ENCODE measurements at places on chromosomes 12 and 14. TPM values are rescaled to one million over a fixed set of nuclear protein-coding genes. Genes with fewer than 3 reads are reported as not detected.

DNA sequence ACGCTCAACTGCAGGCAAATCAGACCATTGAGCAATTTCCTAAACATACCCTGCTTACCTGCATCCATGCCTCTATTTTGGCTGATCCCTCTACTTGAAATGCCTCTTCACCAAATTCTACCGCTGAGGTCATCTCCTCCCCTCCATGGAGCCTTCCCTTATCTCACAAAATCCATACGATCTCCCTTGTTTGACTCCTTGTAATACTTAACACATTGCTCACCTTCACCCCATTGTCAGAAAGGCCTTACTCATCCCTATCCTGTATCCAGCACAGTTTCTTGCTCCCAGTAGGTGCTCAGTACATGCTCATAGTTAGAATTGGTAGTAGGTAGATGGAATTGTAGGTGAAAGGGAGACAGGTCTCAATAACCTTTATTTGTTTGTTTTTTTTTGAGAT lies 5.4 kb downstream of the DDN start:
- DNase-seq: no peak

TAS2R31 gene
- total RNA-seq: 0.57 TPM

RAD51B gene
- total RNA-seq: 1.5 TPM

GRCh38 chr14:69535230-69535848 lies 39.3 kb downstream of the CCDC177 start:
- no peak for DNase-seq

GRCh38 chr12:22412581-22412980 lies 78.1 kb upstream of the ST8SIA1 start:
- DNase-seq: no peak

GRCh38 chr12:96502949-96503532 lies 13.7 kb downstream of the CFAP54 start:
- no peak for DNase-seq

TRIP11 gene
- 24.7 TPM for total RNA-seq

DNA sequence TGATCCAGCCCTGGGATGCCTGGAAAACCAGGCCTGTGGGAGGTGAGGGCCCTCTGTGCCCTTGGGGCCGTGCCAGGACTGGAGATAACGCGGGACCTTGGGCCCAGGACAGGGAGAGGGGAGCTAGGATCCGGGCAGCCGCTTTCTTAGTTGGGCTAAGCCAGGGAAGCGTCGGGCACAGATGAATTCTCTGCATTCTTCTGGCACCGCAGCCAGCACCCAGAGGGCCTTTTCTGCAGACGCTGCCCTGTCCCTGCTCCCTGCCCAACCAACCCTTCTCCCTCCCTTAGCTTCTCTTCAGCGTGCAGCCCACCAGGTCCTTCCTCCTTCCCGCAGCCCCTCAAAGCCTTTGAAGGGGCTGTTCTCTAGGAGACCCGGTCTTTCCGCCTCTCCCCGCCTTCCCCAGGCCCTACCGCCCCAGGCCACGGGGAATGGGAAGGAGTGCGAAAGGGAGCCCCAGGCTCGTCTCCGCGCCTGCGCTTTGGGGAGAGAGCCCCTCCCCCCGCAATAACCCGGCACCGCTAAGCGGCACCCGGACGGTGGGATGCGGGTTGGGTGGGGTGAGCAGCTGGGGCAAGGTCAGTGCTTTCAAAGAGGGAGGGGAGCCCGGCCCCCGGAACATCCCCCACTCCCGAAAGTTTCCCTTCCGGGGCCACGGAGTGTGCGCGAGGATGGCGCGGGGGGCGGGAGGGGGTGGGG lies 663 bp downstream of the NCKAP5L start:
- DNase-seq: peak; percentile 87

- DNase-seq: no peak
Measured at GRCh38 chr12:49462083-49462744, 76.6 kb upstream of the KCNH3 start.

NDUFB1 gene
- 463 TPM for total RNA-seq

MANSC4 gene
- not detected for total RNA-seq

- DNase-seq: no peak
Measured at GRCh38 chr12:115423546-115423987, 739.6 kb upstream of the TBX3 start.

KLRK1 gene
- total RNA-seq: 0.48 TPM

EXOC3L4 gene
- total RNA-seq: not detected

DNA sequence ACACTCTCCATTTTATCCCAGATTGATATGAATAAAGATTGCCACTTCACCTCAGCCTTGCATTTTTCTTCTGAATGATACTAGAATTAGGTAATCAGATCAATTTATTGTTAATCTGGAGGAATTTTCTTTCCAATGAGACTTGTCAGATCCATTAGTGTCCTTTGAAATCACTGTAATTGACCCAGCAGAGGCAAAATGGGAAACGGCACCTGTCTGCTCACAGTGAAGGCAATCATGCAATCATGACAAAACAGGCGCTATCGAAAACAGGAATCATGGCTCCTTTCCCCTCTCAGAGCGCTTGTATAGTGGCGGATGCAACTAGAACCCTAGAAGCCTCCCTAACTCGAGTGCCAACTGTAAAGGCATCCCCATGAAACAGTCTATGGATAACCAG lies 417.6 kb downstream of the GALC start:
- no peak for DNase-seq

DNA sequence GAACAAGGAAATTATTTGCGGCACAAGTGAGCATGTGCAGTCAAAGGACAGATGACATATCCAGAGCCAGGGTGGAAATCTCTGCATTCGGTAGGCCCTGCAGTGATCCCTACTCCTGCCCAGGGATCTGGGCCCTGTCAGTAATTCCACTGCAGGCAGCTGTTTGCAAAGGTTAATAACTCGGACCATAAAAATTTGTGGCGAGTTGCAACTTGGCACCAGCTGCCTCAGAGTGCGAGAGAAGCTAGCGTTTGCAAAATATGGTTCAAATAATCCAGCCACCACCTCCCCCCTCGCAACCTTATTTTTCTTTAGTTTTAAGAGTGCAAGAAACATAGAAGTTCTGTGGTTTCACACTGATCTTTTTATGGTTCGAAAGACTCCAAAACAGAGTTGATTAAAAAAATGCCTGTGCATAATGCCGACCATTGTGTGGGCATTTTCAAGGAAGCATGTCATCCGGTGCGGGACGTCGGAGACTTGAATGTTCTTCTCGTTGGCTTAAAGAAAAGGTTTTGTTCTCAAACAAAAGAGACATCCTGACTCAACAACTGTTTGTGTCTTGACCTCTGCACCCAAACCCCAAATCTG lies 224.5 kb downstream of the BCL11B start:
- no peak for DNase-seq

GRCh38 chr14:45177076-45177475 lies 41.3 kb downstream of the FANCM start:
- no peak for DNase-seq

GPATCH2L gene
- 21.8 TPM for total RNA-seq

DNA sequence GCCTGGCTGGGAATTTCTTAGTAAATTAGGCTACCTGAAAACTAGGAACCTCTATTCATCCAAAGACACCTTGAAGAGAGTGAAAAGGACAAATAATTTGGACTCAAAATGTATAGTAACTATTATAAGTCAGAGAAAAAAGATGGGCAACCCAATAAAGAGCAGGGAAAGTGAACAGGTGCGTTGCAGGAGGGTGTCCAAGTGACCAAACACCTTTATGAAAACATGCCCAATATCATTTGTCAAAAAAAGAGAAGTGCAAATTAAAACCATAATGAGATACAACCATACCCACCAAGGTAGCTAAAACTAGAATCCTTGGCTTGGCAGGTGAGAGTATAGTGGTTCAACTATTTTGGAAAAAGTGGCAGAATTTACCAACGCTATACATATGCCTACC lies 24.9 kb upstream of the PLD4 start:
- DNase-seq: no peak

TAS2R9 gene
- total RNA-seq: not detected

- DNase-seq: peak; percentile 12
Measured at GRCh38 chr14:105883066-105884005, 357.0 kb downstream of the TMEM121 start.

DNA sequence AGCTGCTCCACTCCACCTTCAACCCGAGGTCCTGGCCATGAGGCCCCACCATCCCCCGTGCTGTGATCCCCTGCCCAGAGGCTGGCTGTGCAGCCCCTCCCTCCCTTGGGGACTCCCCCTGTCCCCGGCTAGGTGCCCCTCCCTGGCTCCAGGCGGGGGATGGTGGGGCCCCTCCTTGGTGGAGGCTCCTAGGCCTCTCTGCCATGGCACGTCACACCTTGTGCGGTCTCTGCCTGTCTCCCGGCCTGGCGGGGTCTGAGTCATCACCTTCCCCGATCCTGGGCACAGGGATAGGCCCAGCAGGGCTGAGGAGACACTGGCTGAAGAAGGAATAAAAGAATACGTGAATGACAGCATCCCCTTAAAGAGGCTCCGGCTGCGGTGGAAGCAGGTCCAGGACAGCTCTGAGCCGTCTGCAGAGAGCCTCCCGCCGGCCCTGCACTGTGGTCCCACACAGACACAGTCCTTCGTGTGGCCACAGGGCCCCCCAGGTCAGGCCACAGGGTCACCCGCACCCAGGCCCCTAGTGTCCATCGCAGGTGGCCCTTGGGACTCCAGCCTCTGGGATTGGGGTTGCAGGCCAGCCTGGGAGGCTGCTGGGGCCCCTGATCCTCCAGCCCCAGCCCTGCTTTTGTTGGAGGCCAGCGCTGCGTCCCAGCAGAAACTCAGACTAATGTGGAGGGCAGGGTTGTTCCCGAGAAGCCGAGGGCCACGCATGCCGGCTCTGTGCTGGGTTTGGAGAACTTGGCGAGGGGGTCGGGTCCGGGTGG lies 43.6 kb downstream of the KIF26A start:
- DNase-seq: no peak

OLR1 gene
- total RNA-seq: not detected

DNA sequence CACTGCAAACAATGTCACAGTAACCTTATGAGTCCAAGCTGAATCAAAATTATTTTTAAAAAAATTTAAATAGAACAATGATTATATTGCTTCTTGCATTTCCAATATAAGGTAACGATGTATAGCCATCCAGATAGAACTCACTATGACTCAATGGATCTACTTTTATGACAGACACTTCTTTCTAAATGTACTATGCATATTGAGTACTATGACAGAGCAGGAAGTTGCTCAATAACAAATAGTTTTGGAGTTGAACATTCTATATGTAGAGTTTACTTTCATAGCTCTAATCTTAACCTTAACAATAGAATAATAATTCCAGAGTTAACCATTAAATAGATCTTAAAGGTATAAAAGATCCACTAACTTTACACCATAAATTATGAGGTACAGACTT lies 46.7 kb upstream of the ALG10B start:
- no peak for DNase-seq

- no peak for DNase-seq
Measured at GRCh38 chr12:4791497-4791896, 71.3 kb downstream of the GALNT8 start.

- no peak for DNase-seq
Measured at GRCh38 chr14:91299121-91300115, 54.9 kb upstream of the GPR68 start.

DNA sequence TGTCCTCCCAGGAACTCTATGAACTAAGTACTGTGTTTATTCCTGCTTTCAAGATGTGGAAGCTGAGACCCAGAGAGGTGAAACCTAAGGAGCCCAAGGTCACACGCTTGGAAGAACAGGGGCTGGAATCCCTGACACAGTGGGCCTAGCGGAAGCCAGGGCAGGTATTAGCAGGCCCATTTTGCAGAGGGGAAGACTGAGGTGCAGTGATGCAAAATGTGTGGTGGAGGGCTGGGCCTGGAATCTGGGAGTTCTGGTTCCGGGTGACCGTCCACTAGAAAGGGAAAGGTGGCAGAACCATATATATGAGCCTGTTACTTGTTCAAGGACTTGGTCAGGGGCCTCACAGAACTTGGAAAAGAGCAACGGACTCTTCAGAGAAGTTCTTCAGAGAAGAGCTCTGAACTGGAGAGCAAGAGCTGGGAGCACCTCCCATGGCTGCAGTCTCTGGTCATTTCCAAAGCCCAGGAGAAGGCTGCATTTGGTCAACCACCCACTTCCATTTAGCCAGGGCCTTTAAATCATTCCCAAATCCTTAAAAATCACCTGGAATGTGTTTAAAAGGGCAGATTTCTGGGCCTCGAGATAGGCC lies 119.5 kb downstream of the CHST11 start:
- DNase-seq: no peak

DNA sequence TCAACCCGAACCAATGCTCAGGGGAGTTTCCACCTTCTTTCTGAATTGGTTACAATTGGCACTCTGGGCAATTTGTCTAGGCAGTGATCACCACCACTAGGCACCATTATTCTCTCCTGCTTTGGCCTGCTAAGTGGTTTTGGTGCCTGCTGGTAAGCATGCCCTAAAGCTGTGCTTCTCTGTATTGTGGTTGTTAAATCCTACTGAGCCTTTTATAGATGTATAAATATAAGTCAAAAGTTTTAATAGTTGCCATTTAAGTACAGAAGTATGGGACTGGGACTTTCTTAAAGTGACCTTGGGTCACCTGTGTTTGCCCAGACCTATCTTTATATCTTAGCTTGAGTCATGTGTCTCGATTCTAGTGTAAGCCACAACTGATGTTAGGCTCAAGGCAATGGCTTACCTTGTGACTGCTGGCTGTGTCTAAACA lies 475.9 kb downstream of the SLC16A7 start:
- DNase-seq: no peak

DNA sequence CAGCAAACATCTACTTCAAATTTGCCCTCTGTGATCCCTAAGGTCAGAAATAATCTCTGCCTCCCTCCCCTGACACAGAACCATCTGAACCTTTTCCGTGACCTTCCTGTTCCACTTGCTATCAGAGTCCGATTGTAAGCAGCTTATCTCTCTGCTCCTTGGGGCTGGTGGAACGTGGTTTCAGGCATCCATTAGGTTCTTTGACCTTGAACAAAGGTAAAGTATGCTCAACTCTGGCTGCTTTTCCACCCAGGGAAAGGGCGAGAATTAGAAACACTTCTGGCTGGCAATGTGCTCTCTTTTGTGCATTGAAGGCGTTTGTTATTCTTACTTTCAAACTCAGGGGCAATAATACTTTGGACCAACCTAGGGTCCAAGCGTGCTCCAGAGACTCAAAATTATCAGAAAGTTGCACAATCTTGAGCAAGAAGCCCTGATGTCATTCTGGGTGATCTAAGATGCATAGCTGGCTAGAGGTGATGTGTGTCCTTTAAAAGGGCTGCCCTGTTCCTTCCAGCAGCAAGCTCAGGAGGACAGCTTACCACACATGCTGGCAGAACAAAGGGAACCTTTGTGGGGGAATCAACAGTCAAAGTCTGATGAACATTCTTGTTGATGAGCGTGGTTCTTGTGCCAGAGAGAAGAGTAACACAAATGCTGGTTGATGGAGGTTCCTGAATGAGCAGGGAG lies 29.8 kb downstream of the ADGRD1 start:
- no peak for DNase-seq

DNA sequence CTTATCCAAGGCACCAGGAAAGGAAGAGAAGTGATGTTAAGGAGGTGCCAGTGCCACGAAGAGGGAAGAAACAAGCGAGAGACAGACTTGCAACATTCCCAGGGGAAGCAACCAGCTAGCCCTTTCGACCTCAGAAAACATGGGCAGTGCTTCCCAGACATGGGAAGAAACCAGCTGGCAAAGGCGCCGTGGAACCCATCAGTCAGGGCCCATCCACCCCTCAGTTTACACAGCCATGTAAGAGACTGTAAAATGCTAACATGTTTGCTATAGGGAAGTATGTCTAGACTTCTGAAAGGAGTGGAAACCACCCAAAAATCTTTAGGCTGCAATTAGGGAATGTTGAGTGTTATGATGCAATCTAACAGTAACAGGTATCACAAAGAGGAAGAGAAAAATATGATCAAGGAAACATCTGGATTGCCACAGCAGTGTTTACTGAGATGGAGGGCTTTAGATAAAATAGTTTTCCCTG lies 26.3 kb downstream of the ANAPC5 start:
- no peak for DNase-seq

ATP5MC2 gene
- 520 TPM for total RNA-seq
